Activated CD8-positive, alpha-beta memory T cell treated with anti-CD3 and anti-CD28 coated beads, Interleukin-2, amount 50 U/mL, for 4 hours (primary cell): ENCODE measurements at places on chromosomes 5 and 9.

DNA sequence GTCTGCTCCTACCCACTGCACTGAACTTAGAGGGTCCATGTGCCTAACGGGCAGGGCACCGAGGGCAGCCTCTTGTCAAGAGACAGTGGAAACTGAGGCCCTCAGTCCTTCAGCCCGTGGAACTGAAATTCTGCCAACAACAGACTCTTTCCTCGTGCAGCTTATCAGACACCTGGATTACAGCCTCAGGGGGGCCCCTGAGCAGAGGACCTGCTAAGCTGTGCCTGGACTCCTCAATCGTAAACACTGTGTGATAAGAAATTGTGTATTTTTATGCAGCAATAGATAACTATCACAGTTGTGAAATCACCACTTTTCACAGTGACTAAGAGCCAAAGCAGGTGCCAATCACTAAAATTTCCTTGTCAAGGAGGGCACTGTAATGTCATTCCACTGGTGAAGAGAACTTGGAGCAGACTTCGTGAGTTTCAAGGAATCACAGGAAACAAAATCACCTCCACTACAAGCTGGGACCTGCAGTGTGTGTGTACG is 33.4 kb upstream of the CTSV start:
- no peak for DNase-seq

DNA sequence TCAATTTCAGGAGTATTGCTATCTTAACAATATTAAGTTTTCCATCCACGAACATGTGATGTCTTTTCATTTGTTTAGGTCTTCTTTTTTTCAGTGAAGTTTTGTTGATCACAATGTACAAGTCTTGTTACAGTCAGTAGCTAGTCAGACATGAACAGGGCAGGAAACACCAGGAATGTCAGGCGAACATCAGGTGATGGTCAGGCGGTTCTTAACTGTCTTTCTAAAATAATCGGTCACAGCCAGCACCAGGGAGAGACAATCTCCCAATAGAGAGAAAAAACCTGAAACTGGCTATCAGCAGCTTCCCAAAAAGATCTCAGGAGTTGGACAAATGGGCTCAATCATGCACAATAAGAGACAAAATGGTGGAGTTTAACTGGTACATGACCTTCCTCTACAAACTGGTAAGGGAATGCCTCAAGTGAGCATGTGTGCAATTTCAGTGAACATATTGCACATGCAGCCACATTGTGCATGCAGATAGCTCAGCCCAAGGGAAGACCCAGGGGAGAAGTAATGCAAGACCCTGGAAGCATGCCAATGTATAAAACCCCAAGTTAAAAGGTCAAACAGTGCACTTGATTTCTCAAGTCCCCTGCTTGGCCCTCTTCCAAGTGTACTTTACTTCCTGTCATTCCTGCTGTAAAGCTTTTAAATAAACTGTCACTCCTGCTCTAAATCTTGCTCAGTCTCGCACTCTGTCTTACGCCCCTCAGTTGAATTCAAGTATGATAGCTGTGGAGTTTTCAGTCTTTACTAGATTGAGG is 176.1 kb upstream of the RASEF start:
- no peak for DNase-seq

GRCh38 chr5:133990396-133990795 is 14.4 kb downstream of the VDAC1 start:
- no peak for DNase-seq

DNA sequence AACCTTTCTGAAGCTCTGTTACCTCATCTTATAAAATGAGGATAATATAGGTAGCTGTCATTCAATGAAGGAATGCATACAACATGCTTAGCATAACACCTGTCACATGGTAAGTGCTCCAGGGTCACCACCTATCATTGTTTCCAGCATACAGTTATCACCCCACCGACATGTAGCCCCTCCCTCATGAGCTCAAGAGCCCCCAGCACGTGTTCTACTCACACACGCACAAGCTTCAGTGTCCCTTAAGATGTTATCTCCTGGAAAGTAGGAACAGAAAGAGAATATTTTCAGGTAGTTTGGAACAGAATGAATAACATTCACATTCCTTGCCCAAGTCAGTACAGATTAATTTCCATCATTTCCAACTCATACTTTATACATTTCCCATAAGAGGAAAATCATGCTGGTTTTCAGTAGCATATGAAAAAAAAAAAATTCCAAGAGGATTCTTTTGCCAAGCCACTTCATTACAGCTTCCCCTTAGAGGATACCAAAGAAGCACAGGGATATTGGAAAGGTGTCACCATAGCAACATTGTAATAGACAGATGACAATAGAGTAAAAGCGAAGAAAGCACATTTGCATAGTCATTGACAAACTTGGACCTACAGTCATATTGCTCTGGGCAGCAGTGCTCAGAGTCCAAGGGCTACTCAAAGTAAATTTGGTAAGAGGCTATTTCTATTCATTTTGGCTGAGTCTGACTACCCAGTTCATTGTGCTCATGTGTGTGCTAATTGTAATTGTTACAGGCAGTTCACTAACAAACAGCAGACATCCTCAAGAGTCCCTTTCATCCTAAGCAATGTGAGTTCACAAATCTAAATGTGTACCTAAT is 1.5 kb upstream of the MOB3B start:
- DNase-seq: no peak

GRCh38 chr9:72954431-72955125 is 1.7 kb upstream of the ALDH1A1 start:
- DNase-seq: no peak

- no peak for DNase-seq
Measured at GRCh38 chr5:176371621-176372539, 6.6 kb downstream of the ARL10 start.

GRCh38 chr5:166994226-166994625 is 1297.2 kb upstream of the WWC1 start:
- no peak for DNase-seq

DNA sequence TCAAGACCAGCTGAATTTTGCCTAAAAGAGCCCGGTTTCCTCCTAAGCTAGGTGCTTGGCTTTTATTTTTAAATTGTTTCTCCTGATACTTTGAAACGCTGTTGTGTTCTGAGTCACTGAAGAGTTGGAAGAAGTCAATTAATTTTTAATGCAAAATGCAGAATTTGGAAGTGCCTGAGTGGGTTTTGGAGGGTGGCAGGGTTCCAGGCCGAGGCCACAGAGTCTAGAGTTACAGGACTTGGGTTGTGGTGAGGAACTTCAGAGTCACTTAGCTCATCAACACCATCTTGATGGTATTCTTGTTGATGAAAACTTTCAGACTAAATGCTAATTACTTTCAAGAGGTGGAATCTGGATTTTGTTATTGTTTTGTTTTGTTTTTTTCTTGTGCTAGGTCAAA is 130.6 kb downstream of the PDZD2 start:
- DNase-seq: no peak

DNA sequence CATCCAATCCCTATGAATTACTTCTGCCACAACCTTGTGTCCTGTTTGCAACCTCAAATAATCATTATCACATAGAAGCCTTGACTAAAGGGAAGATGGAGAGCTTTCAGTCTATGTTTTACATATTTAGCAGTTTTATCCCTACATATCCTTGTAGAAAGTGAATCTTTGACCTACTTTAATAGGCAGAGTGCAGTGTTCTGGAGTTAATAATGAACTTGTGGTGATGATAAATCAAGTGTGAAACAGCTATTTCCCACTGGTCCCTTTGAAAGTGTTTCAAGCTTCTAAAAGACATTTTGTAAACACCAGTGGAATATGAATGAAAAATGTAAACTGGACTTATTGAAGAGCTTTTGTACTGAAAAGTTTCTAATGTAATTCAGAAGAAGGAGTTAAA is 406.7 kb downstream of the GABRG2 start:
- DNase-seq: no peak

DNA sequence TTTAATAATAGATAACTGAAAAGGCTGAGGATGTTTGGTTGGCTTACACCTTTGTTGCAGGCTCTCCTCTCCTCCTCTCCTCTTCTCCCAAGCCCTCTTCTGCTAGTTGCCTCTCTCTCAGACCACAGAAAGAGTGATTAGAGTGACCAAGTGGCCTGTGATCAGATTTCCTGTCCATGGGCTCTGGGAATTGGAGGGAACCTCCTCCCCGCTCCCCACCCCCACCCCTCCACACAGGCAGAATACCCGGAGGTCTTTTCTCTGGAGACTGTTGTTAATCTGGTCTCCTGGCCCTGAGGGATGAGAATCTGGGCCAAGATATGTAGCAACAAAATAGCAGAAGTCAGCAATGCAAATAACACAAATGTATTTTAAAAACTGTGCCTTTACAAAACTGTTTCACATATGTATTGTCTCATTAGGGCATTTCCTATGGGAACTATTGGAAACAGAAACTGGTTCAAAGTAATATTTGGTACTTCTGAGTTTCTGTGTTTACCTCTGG is 361.3 kb downstream of the NR2F1-AS1 start:
- no peak for DNase-seq

GRCh38 chr5:122304471-122305215 is 7.4 kb upstream of the SNCAIP start:
- no peak for DNase-seq

DNA sequence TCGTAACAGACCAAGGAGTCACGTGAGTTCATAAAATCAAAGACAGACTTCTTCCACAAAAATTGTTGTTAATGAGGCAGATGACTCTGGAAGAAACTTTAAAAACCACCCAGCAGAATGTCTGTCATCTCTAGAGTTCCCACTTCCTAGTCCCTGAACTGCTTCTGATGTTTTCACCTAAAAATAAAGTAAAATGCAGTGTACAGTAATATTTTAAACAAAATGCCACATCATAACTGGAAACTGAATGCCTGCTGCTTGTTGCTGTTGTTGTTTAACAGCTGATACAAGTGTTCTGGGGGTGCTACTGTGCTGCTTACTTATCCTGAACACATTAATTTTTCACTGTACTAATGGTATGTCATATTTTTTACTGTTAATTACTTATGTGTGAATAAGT is 577.2 kb downstream of the MTRR start:
- no peak for DNase-seq

GRCh38 chr5:23840083-23840482 is 332.7 kb downstream of the PRDM9 start:
- DNase-seq: no peak

- no peak for DNase-seq
Measured at GRCh38 chr5:9362600-9362999, 183.3 kb downstream of the SEMA5A start.

DNA sequence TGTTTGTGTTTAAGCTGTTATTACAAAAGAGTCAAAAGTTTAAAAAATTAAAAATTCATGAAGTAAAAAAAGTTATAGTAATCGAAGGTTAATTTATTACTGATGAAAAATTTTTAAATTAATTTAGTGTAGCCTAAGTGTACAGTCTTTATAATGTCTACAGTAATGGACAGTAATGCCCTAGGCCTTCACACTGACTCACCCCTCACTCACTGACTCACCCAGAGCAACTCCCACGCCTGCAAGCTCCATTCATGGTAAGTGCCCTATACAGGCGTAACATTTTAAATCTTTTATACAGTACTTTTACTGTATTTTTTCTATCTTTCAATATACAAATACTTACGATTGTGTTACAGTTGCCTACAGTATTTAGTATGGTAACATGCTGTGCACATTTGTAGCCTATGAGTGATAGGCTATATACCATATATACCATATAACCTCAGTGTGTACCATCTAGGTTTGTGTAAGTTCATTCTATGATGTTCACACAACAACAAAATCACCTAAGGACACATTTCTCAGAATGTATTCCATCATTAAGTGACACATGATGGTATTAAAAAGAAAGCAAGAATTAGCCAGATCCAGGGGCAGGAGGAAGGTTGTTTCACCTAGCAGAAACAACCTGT is 40.1 kb downstream of the DCAF10 start:
- DNase-seq: no peak

DNA sequence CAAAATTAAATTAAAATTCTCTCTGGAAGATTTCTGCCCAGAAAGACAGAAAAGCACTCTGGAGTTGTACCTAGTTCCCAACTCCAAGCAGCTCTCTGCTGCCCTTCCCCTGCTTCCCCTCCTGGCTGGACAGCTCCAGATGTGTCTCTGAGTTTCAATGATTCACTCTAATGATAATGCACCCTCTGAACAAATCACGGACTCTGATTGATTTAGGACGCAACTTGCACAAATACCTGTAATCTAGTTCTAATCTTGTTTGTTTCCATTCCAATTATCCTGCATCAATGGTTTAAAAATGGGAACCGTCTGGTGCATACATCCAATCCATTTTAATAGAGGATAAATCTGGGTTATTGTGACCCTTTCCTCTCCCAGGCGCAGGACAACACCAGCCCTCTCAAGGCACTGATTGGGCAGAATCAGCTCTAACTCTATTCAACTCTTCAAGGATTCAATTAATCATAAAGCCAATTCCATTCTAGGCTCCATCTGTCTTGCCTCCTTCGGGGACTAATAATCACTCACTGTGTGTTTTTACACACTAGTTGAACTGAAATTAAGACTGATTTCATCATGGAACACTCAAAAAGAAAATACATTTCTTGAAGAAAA is 111.2 kb upstream of the LRRTM2 start:
- no peak for DNase-seq

DNA sequence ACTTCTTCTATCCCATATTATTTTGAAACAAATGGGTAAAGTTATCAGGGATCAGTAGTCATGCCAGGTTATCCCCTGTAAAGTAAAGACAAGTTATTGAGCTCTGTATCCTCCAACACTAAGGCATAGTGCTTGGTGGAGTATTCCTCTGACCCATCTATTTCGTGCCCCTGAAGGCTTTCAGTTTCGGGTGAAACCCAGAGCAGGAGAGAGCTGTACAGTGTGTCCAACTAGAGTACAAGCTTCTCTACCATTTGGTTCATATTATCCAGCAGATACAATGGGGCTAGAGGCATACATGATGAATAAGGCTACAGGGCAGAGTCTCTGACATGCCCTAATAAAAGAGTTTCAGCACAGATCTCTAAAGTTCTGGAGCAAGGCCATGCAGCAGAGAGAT is 3.2 kb upstream of the SLC22A4 start:
- DNase-seq: no peak

DNA sequence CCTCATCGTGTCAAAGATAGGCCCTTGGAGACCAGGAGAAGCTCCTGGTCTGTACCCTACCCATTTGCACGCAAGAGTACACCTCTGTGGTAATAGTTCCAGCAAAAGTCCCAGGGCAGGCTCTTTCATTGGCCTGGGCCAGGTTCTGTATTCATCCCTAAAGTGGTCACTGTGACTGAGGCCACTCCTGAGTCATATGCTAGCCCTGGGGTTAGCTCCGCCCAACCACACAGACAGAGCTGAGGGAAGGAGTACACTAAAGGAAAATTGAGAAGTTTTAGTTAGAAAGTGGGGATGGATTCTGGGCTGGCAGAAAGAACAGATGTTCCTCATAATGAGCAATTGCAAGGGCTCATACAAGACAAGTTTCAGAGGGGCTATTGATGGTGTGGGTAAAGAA is 206.7 kb downstream of the ARHGAP26 start:
- DNase-seq: no peak
